Activated CD4-positive, alpha-beta memory T cell treated with anti-CD3 and anti-CD28 coated beads, Interleukin-2, amount 10 ng/mL, durations not matched to agents 7 days and 5 days (primary cell): ENCODE measurements at places on chromosomes 13 and 19.

DNA sequence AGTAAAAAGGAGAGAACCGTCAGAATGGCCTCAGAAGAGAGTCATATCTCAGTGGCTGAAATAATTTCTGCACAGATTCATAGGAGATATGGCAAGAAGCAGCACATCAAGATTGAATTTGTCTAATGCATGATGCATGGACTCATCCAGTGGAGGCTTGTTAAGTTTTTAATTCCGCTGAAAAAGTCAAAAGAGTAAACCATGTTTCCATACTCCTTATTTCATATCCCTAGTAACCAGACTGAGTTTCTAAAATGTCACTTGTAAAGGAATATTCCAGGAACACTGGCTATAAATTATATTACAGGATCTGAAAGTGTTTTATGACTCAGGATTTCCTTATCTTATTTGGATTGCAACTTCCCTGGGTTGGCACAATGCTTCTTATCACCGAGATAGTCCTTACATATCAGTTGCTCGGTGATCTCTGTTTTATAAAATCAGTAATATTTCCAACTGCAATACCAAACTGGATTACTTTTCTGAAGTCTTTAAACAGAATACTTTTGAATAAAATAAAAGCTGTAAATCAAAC, 180.2 kb upstream of the TSC22D1 start:
- no peak for DNase-seq

- DNase-seq = no peak
These were observed 491.3 kb upstream of the KLF12 start for GRCh38 chr13:74625541-74625940.

GRCh38 chr13:105346141-105346775, 1189.2 kb downstream of the EFNB2 start:
- DNase-seq = no peak

- peak; percentile 81 for DNase-seq
These were observed at the start of gene ZFP30 for GRCh38 chr19:37655301-37655688. Gene ZFP30, minus strand, starts transcription at chr19:37655465. Its CDS starts 7,643 bp downstream, at chr19:37647822.

- no peak for DNase-seq
These were observed 494.0 kb downstream of the UQCRFS1 start for GRCh38 chr19:28718909-28719308.

GRCh38 chr19:29789007-29789406, 22.8 kb upstream of the CCNE1 start:
- no peak for DNase-seq

DNA sequence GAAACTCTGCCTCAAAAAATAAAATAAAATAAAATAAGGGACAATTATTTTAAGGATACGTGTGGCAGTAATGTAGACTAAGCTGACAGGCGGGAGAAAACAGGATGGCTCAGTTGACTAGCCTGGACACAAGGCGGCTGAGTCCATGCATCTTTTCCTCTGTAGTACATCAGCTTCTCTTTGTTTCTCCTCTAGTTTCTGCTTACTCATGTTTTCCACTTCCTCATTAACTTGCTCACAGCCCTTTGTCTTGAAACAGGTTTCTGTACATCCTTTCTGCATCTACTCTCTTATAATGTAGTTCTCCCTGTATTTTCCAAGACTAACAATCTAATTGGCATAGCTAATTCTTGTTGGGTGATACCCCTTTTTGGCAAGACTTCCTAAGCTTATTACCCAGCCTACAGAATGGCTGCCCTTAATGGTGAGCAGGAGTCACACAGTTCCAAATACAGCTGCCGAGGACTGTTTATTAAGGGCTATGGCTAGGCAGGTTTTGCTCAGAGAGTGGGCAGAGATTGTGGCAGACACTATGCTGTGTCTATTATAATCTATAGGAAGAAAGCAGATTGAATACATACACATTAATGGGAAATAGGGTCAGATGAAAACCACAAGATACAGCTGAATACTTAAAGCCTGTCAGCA, 58.7 kb upstream of the KLF5 start:
- DNase-seq = no peak
